H1 (cell line): ENCODE measurements at places on chromosomes 12 and 14. TPM values are rescaled to one million over a fixed set of nuclear protein-coding genes. Genes with fewer than 3 reads are reported as not detected.

- H3K4me3 ChIP-seq, result no peak overlapping the region
- peaks cover 2% of the 10 kb centered on the region for H3K27me3 ChIP-seq
- H3K4me1 ChIP-seq, result peaks cover 13% of the 10 kb centered on the region; the same call in 1 of the 2 replicates
- no peak overlapping the region for H3K27ac ChIP-seq
- DNase-seq, result peak; percentile 41
- H3K36me3 ChIP-seq, result no peaks in the 10 kb centered on the region
These were observed 3.9 kb downstream of the RNASE11 start for GRCh38 chr14:20583908-20584307.

- no peak for DNase-seq
- no peak overlapping the region for H3K27ac ChIP-seq
- peaks cover 1% of the 10 kb centered on the region for H3K27me3 ChIP-seq
These were observed 790.6 kb downstream of the DIO2 start for GRCh38 chr14:79420725-79421124.

Gene SLC15A4
- 22.6 and 22.7 TPM in 2 replicates for total RNA-seq

- H3K4me1 ChIP-seq, result peaks cover 30% of the 10 kb centered on the region
- H3K36me3 ChIP-seq, result no peaks in the 10 kb centered on the region
- no peaks in the 10 kb centered on the region for H3K27me3 ChIP-seq
These were observed at the start of gene PLEKHG3 for GRCh38 chr14:64704143-64704742. TSS of gene PLEKHG3 (plus strand) at chr14:64704424. CDS start at chr14:64727632, 23,208 bp downstream.

Gene KSR2
- 2.1 and 2.2 TPM in 2 replicates for total RNA-seq

GRCh38 chr12:27293463-27293862, 39.2 kb upstream of the BMAL2 start:
- no peaks in the 10 kb centered on the region for H3K36me3 ChIP-seq
- no peak overlapping the region for H3K27ac ChIP-seq
- H3K4me3 ChIP-seq, result no peak overlapping the region
- no peaks in the 10 kb centered on the region for H3K4me1 ChIP-seq

- H3K36me3 ChIP-seq, result no peaks in the 10 kb centered on the region
- DNase-seq, result no peak
- H3K4me1 ChIP-seq, result peaks cover 6% of the 10 kb centered on the region
- H3K4me3 ChIP-seq, result no peak overlapping the region
- no peaks in the 10 kb centered on the region for H3K27me3 ChIP-seq
These were observed 71.9 kb downstream of the PHETA1 start for GRCh38 chr12:111296906-111297463.

- DNase-seq, result no peak
- H3K27me3 ChIP-seq, result no peaks in the 10 kb centered on the region
- no peaks in the 10 kb centered on the region for H3K36me3 ChIP-seq
- no peak overlapping the region for H3K27ac ChIP-seq
- H3K4me3 ChIP-seq, result no peak overlapping the region
These were observed 77.7 kb downstream of the ARF6 start for GRCh38 chr14:49970474-49971147.

- H3K36me3 ChIP-seq, result no peaks in the 10 kb centered on the region
- H3K4me1 ChIP-seq, result no peaks in the 10 kb centered on the region
- no peak overlapping the region for H3K4me3 ChIP-seq
- H3K27me3 ChIP-seq, result no peaks in the 10 kb centered on the region
- DNase-seq, result no peak
- no peak overlapping the region for H3K27ac ChIP-seq
These were observed 121.5 kb downstream of the SLC15A5 start for GRCh38 chr12:16155938-16156337.

Gene CCDC85C
- 35.8 and 38.6 TPM in 2 replicates for total RNA-seq

DNA sequence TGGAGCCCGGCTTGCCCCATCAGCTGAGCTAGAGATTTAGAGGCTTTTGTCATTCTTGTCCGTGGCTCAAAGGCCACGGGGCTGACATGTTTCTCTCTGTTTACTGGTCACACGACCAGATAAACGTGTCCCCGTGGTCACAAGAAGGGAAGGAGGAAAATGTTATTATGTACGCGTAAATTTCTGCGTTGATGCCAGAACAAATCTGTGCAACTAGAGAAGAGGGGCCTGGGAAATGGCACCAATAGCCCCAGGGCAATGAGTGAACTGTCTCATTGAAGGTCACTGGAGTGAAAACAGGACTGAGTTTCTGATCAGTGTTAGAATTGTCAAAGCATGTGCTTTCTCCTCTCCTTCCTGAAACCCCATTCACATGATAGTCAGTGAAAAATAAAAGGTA, 25.3 kb downstream of the OAS2 start:
- no peaks in the 10 kb centered on the region for H3K36me3 ChIP-seq
- no peaks in the 10 kb centered on the region for H3K27me3 ChIP-seq
- peaks cover 2% of the 10 kb centered on the region; the same call in 1 of the 2 replicates for H3K4me1 ChIP-seq
- no peak overlapping the region for H3K27ac ChIP-seq

Gene RDH12
- total RNA-seq, result 1.1 and 1.2 TPM in 2 replicates

Gene KCNC2
- 0.13 TPM in 1 of 2 replicates, not detected in the other for total RNA-seq
